NCI-H1105 treated with DMSO at 0.1 percent for 48 hours (cell line): ENCODE measurements at places on chromosomes 13 and 19.

- DNase-seq = no peak
These were observed 25.8 kb upstream of the INTS6 start for GRCh38 chr13:51478418-51479198.

GRCh38 chr13:43431290-43431716 lies 355.5 kb downstream of the ENOX1 start:
- no peak for DNase-seq

DNA sequence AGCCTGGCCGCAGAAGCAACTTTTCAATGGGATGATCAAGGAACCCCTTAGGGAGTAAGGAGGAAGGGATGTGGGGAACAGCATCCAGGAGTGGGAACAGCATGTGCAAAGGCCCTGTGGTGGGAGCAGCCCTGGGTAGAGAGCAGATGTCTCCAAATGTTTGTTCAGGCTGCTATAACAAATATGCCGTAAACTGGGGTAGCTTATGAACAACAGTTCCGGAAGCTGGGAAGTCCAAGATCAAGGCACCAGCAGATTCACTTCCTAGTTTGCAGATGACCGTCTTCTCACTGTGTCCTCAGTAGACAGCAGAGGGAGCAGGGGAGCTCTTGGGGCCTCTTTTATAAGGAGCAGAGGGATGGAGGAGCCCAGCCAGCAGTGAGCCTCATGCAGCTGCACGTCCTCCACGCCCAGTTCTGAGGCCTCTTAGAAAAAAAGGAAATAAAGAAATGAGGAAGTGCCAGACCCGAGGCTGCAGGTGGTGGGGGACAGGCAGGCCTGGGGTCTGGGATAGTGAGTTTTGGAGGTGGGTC lies 4.2 kb upstream of the LRRC25 start:
- DNase-seq = no peak

- peak; percentile 45 for DNase-seq
These were observed 5.5 kb upstream of the MAMSTR start for GRCh38 chr19:48724796-48725753.

GRCh38 chr13:48532256-48532505 lies 699 bp downstream of the RCBTB2 start:
- peak; percentile 42 for DNase-seq

DNA sequence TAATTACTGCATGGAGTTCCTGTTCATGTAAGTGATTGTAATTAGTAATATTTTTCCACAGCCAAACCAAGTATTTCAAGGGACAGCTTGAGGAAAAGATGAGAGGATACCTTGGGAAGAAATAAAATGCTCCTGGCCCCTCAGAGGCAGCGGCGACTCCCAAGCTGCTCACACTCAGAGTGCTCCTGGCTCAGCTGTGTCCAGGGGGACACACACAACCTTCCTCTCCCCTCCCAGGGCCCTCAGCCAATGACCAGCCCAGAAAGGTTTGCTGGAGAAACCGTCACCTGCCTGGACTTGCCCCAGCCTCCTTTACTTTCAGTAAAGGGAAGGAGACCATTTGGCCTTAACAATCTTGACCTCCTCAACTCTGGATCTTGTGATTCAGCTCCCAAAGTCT lies 51.1 kb downstream of the CRYL1 start:
- no peak for DNase-seq
